ENCODE measurements at places on chromosomes 13 and 19. TPM values are rescaled to one million over a fixed set of nuclear protein-coding genes. Genes with fewer than 3 reads are reported as not detected.

GRCh38 chr13:49020940-49021553 is 45.3 kb downstream of the FNDC3A start:
- no peak overlapping the region for H3K27ac ChIP-seq
- peaks cover 37% of the 10 kb centered on the region for H3K36me3 ChIP-seq
- H3K4me3 ChIP-seq, result no peak overlapping the region
- no peak for DNase-seq
- H3K4me1 ChIP-seq, result peaks cover 8% of the 10 kb centered on the region

DNA sequence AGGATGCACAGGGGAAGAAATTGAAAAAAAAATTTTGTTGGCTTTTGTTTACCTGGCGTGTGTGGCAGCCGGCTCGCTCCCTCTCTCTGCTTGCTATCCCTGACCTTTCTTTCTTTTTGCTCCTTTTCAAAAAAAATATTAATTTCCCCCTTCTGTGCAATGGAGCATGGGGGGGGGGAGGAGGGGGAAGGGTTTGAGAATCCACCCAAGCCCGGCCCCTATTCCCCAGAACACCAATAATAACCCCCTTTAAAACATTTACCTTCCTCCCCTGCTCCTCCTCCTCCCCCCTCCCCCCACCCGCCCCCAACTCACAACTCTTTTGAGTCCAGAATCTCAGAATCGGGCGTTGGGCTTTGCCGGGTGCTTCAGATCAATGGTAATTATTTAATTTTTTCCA is 28.4 kb downstream of the NFIX start:
- H3K4me1 ChIP-seq, result peaks cover 16% of the 10 kb centered on the region
- H3K27me3 ChIP-seq, result peaks cover 79% of the 10 kb centered on the region
- DNase-seq, result no peak
- H3K36me3 ChIP-seq, result no peaks in the 10 kb centered on the region
- peak overlapping the region; percentile 60 for H3K4me3 ChIP-seq
- H3K27ac ChIP-seq, result no peak overlapping the region

DNA sequence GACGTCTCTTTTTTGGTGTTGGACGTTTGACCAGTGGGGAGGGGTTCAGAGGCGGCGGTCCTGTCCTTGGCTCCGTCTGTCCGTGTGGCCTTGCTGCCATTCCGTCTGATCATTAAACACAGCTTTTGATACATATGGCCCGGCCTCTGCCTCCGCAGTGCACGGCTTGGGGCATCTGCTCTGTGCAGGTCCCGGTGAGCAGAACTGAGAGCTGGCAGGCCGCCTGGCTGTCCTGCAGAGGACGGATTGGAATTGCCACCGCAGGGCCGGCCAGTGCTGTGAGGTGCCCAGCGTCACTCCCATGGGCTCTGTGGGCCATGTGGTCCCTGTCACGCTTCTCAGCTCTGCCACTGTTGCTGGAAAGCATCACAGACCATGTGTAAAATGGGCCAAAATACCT is 5.4 kb upstream of the TMPRSS9 start:
- no peak overlapping the region for H3K4me3 ChIP-seq
- no peaks in the 10 kb centered on the region for H3K36me3 ChIP-seq
- peaks cover 4% of the 10 kb centered on the region for H3K27me3 ChIP-seq
- no peaks in the 10 kb centered on the region for H3K4me1 ChIP-seq
- DNase-seq, result no peak

METTL21C gene
- total RNA-seq, result not detected
